ENCODE measurements at places on chromosomes 16 and 17.

- peak; percentile 52 for DNase-seq
These were observed 215.8 kb downstream of the CDH8 start for GRCh38 chr16:61820398-61820797.

GRCh38 chr17:75315541-75316243, 26.5 kb upstream of the SLC25A19 start:
- peak; percentile 15 for DNase-seq

GRCh38 chr17:15886804-15887203, 58.1 kb upstream of the ADORA2B start:
- no peak for DNase-seq

DNA sequence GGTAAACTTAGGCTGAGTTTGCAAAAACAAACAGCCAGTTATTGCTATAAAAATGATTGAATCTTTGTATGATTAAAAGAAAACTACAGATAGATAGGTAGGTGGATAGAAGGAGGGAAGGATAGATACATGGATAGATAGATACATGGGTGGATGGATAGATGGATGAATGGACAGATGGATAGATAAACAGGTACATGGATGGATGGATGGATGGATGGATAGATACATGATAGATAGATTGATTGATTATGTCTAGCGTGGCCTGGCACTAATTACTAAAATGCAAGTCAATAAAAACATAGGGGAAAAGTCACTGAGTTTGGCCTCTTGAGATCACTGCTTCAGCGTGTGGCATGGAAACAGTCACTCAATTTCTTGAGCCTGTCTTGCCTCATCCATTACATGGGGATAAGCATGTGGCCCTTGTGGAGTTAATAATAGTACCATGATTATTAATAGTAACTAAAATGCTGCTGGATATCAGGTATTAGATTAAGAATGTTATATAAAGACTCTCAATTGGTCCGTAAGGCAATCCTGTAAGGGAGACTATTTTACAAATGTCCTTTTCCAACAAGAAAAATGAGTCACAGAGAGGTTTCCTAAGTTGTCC, 184.9 kb downstream of the HS3ST3A1 start:
- DNase-seq, result no peak

DNA sequence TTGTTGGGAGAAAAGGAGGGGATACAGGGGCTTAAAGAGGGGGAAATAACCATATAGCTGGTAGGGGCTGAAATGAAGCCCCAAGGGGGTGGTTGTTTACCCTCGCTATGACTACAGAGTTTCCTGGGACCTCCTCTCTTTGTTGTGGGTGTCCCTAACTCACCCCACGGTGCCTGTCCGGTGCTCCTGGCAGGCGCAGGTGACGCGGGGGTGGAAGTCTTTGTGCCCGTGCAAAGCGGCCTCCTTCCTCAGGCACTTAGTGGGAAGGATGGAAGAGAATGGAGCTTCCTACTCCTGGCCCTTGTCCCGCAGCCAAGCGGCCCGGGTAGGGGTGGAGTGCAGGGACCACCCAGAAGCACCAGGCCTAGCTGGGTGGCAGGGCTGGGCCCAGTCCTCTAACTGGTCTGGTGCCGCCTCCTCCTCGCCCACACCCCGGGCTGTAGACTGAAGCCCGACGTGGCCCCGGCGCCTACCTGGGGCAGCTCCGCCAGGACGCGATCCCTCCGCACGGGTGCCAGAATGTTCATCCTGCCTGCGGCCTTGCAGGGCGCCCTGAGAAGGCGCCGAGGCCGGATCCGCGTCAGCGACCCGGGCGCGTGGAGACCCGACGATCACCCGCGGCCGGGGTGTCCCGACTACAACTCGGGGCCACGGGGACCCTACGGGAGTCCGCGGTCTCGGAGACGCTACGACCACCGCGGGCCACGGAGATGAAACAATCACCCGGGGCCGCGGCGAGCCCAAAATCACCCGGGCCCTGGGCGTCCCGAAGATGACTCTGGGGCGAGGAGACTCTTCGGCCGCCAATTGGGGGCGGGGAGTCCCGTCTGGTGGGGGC, 709 bp downstream of the RAB34 start:
- peak; percentile 46 for DNase-seq

- no peak for DNase-seq
These were observed 141.6 kb downstream of the CCDC182 start for GRCh38 chr17:57603546-57603945.

- no peak for DNase-seq
These were observed 1.2 kb downstream of the CNTNAP1 start for GRCh38 chr17:42683407-42684034.

DNA sequence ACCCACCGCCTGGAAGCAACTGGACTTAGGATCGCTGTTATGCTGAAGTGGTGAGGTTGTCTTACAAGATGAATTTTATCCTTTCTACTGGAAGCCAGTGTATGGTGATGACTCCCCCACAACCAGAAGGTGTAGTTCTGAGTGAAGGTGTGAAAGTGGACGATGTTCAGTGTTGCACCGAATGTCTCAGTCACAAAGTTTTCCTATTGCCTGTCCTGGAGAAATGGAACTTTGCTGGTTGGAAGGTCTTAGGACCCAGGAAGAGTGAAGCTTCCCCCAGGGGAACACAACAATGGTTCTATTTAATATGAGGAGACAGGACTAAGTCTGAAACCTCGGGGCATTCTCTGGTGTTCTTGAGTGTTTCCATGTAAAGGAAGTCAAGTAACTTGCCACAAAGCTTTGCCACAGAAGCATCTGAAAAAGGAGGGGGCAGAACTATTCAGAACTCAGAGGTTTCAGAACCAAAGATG, 44.2 kb downstream of the USP22 start:
- DNase-seq, result peak; percentile 39

- peak; percentile 94 for DNase-seq
These were observed 73.6 kb downstream of the IL21R start for GRCh38 chr16:27475561-27475960.

DNA sequence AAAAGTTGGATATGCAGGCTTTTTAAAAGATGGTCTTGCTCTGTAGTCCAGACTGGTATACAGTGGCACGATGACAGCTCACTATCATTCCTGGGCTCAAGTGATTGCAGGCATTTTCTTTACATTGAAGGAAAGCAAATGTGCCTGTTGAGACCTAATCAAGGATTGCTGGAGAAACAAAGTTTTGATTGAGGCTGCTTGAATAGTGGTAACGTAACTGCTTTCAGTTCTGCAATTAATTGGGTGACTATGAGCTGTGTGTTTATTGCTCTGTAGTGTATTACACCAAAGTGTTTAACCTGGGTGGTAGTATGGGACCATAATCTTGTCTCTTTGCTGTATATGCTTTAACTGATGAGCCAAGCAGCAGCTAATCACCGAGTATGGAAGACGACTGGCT, 2.3 kb downstream of the UBB start:
- no peak for DNase-seq

GRCh38 chr17:1769822-1770477, 8.1 kb downstream of the SERPINF1 start:
- DNase-seq, result peak; percentile 81

DNA sequence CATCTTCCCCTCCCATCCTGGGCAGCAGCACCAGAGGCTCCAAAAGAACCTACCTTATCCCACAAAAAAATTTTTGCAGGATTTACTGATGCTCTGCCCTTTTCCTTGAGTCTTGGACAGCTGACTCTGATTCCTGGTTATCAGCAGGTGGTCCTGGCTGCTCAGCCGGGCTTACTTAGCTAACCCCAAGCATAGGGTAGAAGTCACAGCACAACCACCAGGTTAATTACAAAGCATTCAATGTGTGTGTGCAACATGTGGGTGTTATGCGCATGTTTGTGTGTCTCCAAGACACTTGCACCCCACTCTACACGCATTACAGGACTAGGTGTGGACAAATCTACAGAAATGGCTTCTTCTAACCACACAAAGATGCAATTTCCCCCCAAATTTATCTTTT, 36.3 kb downstream of the PECAM1 start:
- peak; percentile 64 for DNase-seq

- no peak for DNase-seq
These were observed 37.2 kb downstream of the BRD7 start for GRCh38 chr16:50331570-50331969.

DNA sequence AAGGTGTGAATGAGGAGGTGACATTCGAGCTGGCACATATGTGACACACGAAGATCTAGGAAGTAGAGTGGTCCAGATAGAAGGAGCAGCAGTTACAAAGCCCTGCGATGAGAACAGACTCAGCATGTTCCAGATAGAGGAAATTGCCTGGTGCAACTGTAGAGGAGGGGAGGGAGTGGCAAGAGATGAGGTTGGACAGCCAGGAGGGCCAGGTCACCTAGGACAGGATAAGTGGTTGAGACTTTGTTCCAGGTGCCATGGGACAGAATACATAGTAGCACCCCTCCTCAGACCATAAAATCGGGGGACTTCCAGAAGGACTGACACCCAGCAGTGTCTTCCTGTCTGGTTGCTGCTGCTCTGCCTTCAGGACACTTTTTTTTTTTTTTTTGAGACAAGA, 11.0 kb upstream of the CENPT start:
- no peak for DNase-seq

DNA sequence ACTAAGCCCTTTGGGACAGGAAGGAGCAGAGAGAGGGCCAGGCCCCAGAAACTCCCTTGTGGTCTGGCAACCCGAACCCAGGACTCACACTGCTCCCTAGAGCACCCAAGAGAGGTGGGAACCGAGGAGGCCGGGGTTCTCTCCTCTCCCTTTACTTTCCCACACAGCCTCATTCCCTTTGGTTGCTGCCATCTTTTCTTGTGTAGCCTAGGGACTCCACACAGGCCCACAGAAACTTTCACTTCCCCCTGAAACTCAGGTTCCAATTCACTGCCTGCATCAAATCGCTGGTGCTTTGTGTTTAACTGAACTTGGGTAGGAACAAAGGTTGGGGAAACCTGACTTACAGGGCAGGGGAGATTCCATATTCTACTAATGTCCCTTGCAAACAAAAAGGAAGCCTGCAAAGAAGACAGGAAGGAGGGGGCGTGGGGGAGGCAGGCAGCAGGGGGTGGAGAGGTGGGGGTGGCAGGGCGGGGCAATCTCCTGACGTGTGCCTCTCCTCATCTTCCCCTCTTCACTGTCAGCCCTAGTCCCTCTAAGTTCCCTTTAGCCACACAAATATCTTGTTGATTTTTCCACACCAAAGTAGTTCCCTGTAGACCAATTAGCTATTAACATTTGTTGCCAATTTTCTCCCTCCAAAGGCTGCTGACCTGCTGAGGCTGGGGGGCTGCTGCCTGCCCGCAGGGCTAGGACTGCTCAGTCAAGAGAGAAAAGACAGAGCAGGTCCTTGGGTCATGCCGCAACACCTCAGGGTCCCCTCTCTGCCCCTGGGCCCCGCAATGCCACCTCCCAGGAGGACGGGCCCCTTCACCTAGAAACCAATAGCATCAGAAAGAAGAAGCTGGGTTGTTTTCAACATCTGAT, 8.0 kb downstream of the ST3GAL2 start:
- peak; percentile 32 for DNase-seq

DNA sequence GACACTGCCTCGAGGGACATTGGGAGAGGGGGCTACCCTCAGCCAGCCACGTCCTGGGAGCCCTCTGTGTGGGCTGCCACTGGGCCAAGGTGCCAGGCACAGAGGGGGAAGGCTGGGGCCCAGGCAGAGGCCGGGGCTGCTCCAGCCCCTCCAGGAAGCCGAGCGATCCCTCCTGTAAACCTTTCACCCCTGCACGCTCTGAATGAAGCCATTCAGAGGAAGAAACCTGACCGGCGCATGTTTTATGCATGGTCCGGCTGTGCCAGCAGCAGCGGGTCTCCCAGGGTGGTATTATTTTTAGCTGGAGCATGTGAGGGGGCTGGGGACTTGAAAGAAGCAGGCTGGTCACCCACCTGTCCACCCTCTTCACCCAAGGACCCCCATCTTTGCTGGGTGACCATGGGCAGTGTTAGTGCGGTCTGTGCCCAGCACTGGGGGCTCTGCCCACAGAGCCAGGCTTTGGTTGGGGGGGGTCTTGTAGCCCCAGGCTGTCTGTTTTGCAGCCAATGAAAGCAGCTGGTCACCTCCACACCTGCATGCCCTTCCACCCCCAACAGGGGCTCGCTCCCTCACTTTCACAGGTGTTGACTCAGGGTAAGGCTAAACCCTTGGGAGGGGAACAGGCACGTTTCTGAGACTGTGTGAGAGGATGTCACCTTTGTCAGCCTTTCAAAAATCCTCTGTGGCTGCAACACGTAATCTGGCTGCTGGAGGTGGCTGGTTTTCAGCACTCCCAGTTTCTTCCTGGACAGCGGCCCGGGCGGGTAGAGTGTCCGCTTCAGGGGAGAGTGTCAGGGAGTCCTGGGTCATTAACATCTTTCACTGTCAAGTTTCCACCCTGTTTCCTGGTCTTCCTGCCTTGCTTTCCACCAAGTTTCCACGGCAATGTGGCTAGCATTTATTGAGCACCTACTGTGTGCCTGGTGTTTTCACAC, 77.1 kb upstream of the BRD7 start:
- no peak for DNase-seq

DNA sequence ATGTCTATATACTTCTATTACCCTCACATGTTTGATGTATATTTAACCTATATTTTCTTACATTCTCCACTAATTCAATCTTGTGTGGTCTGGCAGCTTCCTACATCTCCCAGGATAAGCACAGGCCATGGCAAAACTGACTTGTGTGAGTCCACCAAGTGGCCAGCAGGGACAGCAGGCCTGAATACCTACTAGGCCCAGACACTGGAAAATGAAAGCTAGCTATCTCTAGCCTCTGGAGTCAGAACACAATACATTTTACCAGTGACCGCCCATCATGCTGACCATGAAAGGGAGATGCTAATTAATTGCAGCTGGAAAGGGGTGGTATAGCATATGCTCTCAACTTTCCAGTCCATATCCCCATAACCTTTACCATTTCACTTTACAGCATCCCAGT, 132.3 kb downstream of the PCTP start:
- DNase-seq, result no peak

- DNase-seq, result peak; percentile 91
These were observed 76.0 kb downstream of the ABCC1 start for GRCh38 chr16:16025214-16025968.

GRCh38 chr17:31074772-31075555, 19.8 kb upstream of the NF1 start:
- DNase-seq, result peak; percentile 90

GRCh38 chr17:56596691-56597494, 3.4 kb downstream of the NOG start:
- no peak for DNase-seq

- peak; percentile 85 for DNase-seq
These were observed 7.2 kb upstream of the CCL8 start for GRCh38 chr17:34312080-34312479.
